ENCODE measurements at places on chromosomes 12 and 14.

GRCh38 chr14:77508249-77508648 is 9.6 kb upstream of the ISM2 start:
- H3K27ac ChIP-seq: no peak overlapping the region
- H3K36me3 ChIP-seq: peaks cover 57% of the 10 kb centered on the region
- H3K4me1 ChIP-seq: no peaks in the 10 kb centered on the region
- H3K27me3 ChIP-seq: no peaks in the 10 kb centered on the region
- ATAC-seq: no peak
- H3K4me3 ChIP-seq: no peak overlapping the region

DNA sequence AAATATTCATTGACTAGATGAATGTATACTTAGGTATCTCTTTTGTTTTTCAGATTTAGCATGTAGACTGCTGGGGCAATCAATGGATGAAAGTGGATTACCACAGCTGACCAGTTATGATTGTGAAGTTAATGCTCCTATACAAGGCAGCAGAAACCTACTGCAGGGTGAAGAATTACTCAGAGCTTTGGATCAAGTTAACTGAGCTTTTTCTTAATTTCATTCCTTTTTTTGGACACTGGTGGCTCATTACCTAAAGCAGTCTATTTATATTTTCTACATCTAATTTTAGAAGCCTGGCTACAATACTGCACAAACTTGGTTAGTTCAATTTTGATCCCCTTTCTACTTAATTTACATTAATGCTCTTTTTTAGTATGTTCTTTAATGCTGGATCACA is 15.3 kb upstream of the SNAPC1 start:
- no peak overlapping the region for H3K4me3 ChIP-seq
- H3K36me3 ChIP-seq: peaks cover 26% of the 10 kb centered on the region
- no peak for ATAC-seq
- peaks cover 14% of the 10 kb centered on the region for H3K4me1 ChIP-seq
- H3K27me3 ChIP-seq: no peaks in the 10 kb centered on the region
- H3K27ac ChIP-seq: no peak overlapping the region

DNA sequence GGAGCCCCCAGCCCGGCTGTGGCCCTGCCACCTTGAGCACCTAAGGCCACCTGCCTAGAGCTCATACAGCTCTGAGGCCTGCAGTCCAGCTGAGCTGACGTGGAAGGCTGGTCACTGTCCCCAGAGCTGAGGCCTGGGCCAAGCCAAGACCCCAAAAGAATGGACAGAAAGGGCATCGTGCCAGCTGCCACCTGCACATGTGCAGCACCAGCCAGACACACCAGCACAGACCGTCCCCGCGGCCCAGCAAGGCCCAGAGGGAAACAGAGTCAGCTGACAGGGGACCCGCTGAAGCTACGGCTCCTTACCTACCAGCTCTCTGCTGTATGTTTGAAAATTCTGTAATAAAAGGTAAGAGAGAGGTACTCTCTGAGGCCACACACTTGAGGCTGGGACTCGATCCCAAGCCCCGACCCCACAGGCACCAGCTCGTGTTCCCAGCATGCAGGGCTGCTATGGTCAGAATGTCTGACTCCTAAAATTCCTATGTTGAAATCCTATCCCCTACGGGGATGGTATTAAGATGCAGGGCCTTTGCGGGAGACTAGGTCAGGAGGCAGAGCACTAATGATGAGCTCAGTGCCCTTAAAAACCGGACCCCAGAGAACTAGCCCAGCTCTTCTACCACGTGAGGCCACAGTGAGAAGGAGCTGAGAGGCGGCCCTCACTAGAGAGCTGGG is 25.4 kb downstream of the BRF1 start:
- ATAC-seq: no peak
- H3K27me3 ChIP-seq: no peaks in the 10 kb centered on the region
- H3K36me3 ChIP-seq: peaks cover 9% of the 10 kb centered on the region
- peak overlapping the region; percentile 54 for H3K27ac ChIP-seq

- H3K4me1 ChIP-seq: no peaks in the 10 kb centered on the region
- H3K27me3 ChIP-seq: peaks cover 11% of the 10 kb centered on the region
- no peak overlapping the region for H3K27ac ChIP-seq
- no peak overlapping the region for H3K4me3 ChIP-seq
- H3K36me3 ChIP-seq: no peaks in the 10 kb centered on the region
Observed at GRCh38 chr12:130639476-130640424, 76.3 kb downstream of the RIMBP2 start.

- no peak overlapping the region for H3K4me3 ChIP-seq
- H3K27me3 ChIP-seq: no peaks in the 10 kb centered on the region
- peak overlapping the region; percentile 99 for H3K27ac ChIP-seq
- H3K4me1 ChIP-seq: peaks cover 54% of the 10 kb centered on the region
Observed at GRCh38 chr12:118375348-118375747, 1.0 kb upstream of the SUDS3 start.

DNA sequence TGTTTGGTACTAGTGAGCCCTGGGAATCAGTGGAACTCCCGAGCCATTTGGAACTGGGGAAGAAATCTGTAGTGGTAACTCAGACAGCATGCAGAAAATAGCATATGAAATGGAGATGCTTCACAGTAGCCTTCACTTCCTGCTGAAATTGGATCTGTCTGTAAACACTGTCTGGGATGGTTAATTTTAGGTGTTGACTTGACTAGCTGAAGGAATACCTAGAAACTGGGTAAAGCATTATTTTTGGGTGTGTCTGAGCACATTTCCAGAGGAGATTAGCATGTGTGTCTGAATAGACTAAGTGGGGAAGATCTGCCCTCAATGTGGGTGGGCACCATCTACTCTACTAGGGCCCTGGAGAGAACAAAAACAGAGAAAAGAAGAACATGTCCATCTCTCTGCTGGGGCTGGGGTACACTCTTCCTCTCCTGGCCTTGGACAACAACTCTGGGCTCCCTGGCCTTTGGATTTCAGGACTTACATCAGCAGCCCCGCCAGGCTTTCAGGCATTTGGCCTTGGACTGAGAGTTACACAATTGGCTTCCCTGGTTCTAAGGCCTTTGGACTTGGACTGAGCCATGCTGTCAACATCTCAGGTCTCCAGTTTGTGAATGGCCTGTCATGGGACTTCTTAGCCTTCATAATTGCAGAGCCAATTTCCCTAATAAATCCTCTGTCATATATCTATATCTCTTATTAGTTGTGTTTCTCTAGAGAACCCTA is 14.0 kb upstream of the CRADD start:
- H3K36me3 ChIP-seq: no peaks in the 10 kb centered on the region
- no peak overlapping the region for H3K4me3 ChIP-seq
- no peaks in the 10 kb centered on the region for H3K27me3 ChIP-seq
- H3K27ac ChIP-seq: no peak overlapping the region
- no peak for ATAC-seq

GRCh38 chr12:45259675-45260074 is 43.8 kb downstream of the ANO6 start:
- H3K27ac ChIP-seq: no peak overlapping the region
- peaks cover 10% of the 10 kb centered on the region for H3K4me1 ChIP-seq
- no peak for ATAC-seq
- H3K27me3 ChIP-seq: no peaks in the 10 kb centered on the region

DNA sequence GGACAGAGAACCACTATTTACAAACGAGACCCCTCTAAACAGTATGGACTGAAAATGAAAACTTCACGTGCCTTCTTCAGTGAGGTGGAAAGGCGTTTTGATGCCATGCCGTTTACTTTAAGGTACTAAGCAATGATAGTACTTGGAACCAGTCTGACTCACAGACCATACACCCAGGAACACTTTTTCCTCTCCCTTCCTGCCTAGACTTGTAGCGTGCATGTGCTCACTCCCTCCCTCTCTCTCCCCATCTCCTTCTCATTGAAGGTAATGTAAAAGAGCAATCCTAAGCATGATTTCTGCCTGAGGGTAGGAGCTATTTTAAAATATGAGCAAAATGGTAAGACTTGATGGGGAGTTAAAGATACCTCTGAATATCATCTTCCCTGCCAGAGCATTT is 5.9 kb upstream of the RPL41 start:
- ATAC-seq: no peak
- no peaks in the 10 kb centered on the region for H3K27me3 ChIP-seq
- no peak overlapping the region for H3K4me3 ChIP-seq
- peaks cover 57% of the 10 kb centered on the region for H3K36me3 ChIP-seq
- H3K4me1 ChIP-seq: peaks cover 14% of the 10 kb centered on the region
- no peak overlapping the region for H3K27ac ChIP-seq

- peak; percentile 69 for ATAC-seq
- H3K4me3 ChIP-seq: no peak overlapping the region
- peaks cover 6% of the 10 kb centered on the region for H3K36me3 ChIP-seq
- peaks cover 37% of the 10 kb centered on the region for H3K4me1 ChIP-seq
- H3K27me3 ChIP-seq: no peaks in the 10 kb centered on the region
- no peak overlapping the region for H3K27ac ChIP-seq
Observed at GRCh38 chr12:54993181-54993835, 8.7 kb upstream of the TESPA1 start.

DNA sequence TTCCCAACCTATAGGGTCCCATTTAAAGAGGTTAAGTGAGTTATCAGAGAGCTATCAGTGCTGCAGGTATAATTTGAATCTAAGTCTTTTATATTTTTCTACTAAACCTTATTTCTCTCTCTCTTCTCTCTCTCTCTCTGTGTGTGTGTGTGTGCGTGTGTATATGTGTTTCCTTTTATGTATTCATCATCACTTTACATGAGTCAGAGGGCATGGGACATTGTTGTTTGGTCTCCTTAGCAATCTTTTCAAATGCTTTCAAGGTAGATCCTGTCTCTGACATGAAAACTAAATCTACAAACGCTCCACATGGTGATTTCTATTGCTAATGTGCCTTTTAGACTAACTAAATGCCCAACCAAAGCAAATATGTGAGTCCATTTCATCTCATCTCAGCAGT is 459.7 kb downstream of the BTG1 start:
- no peaks in the 10 kb centered on the region for H3K36me3 ChIP-seq
- peaks cover 11% of the 10 kb centered on the region for H3K27me3 ChIP-seq
- no peak overlapping the region for H3K27ac ChIP-seq
- H3K4me1 ChIP-seq: peaks cover 10% of the 10 kb centered on the region
- no peak overlapping the region for H3K4me3 ChIP-seq
- no peak for ATAC-seq

DNA sequence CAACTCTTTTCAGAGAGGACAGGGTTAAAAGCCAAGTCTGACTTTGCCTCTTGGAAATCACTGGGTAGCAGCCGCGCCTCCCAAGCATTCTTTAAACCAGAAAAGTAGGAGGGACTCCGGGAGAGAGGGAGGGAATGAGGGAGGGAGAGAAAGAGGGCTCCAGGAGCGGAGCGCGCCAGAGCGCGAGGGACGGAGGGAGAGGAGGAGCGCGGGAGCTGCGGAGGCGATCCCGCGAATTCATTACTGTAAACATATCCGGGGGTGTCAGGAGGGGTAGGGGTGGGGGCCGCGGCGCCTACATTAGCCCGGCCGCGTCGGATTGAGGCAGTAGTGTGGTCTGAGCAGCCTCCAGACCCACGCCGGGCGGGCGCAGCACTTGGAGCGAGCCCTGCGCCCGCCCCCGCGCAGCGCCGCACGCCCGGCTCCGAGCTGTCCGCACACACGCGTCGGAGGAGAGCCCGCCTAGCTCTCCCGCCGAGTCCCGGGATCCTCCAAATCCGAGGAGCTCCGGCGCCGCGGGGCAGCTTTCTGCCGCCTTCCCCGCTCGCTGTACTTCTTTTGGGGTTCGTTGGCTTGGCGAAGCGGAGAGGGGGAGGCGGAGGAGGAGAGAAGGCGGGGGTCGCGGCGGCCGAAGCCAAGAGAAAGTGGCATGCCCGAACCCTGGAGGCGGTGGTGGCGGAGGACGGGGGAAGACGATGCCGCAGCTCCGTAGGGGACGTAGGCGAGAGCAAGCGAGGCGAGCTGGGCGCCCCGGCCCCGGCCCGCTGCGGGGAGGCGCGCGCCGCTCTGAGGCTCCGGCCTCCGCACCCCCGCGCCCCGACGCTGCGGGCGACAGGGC is 3.3 kb downstream of the FLRT2 start:
- ATAC-seq: no peak
- no peak overlapping the region for H3K27ac ChIP-seq
- peaks cover 56% of the 10 kb centered on the region for H3K27me3 ChIP-seq

GRCh38 chr12:60398547-60398946 is 802.7 kb downstream of the SLC16A7 start:
- no peaks in the 10 kb centered on the region for H3K4me1 ChIP-seq
- no peak for ATAC-seq
- no peak overlapping the region for H3K27ac ChIP-seq
- H3K4me3 ChIP-seq: no peak overlapping the region
- no peaks in the 10 kb centered on the region for H3K27me3 ChIP-seq
- H3K36me3 ChIP-seq: no peaks in the 10 kb centered on the region

- no peak overlapping the region for H3K4me3 ChIP-seq
- peaks cover 14% of the 10 kb centered on the region for H3K27me3 ChIP-seq
- H3K36me3 ChIP-seq: no peaks in the 10 kb centered on the region
- no peak overlapping the region for H3K27ac ChIP-seq
- peak; percentile 37 for ATAC-seq
Observed at GRCh38 chr14:22433069-22433468, 156.0 kb downstream of the DAD1 start.

GRCh38 chr14:92564344-92565039 is 50.9 kb downstream of the RIN3 start:
- no peak overlapping the region for H3K4me3 ChIP-seq
- H3K27me3 ChIP-seq: no peaks in the 10 kb centered on the region
- ATAC-seq: no peak

- no peaks in the 10 kb centered on the region for H3K4me1 ChIP-seq
- no peak within 1 kb of the TSS for H3K4me3 ChIP-seq
- H3K36me3 ChIP-seq: no peaks in the 10 kb centered on the region
- peaks cover 10% of the 10 kb centered on the region for H3K27me3 ChIP-seq
- H3K27ac ChIP-seq: no peak within 1 kb of the TSS
Observed at GRCh38 chr14:38255673-38256532, at the start of gene CLEC14A. Gene CLEC14A, minus strand, starts transcription at chr14:38256093. Its CDS starts 71 bp downstream, at chr14:38256022.

Measured in stimulated activated memory B cell treated with anti-CD40 and anti-IgM and Interleukin-4, amounts not matched to agents 10 μg/mL and 1 μg/mL and 100 μg/mL, for 72 hours (primary cell).